ENCODE measurements at places on chromosomes 7 and 10.
A peak's percentile ranks its signal among the peaks of the same experiment; 100 is the strongest.

DNA sequence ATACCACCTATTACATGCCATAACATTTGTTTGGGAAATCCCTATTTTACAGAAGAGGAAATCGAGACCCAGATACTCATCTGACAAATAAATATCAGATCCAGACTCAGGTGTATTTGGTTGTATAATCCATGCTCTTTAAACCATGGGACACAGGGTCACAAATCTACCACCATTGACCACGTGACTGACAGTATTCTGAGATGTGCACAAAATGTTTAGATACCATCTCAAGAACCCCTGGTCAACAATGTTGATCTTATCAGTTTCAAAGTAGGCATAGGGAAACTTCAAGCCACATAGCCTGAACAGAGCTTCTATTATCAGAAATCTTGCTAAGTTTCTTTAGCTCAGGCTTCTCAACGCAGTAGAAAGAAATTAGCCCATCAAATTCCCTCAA, 93.6 kb downstream of the ICA1 start:
- H3K4me1 ChIP-seq, result no peaks in the 10 kb centered on the region
- H3K36me3 ChIP-seq, result no peaks in the 10 kb centered on the region
- H3K27ac ChIP-seq, result no peak overlapping the region

DNA sequence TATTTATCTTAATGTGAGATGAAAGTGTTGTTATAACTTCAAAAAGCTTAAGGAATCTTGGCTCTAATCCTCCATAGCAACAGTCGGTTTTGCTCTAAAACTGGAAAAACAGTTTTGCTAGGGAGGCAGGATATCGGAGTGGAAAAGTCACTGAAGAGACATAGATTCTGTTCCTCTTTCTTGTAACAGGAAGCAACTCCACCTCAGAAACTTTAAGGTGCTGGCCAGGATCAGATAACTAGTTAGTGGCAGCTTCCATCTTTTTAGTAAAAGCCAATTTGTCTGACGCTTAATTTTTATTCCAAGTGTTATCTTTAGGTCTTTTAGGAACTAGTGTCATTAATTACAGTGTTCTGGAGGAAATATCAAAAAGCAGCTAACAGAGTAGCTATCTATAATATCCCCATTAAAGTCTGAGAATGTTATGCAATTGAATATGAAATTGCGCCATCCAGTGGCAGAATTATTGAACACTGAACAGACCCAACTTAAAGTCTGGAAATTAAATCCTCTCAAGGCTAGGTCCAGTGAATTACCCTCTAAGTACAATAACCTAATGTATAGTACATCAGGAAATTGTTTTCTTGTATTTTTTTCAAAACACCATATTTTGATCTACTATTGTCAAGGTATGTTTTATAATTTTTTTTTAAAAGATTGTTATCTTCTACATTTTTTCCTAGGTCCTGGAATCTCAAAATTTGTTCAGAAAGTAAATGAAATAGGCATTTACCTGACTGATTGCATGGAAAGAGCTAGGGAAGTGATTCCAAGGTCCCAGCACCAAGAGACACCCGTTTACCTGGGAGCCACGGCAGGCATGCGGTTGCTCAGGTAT, 65.9 kb upstream of the CC2D2B start:
- no peaks in the 10 kb centered on the region for H3K36me3 ChIP-seq
- peak; percentile 66 for DNase-seq
- peaks cover 3% of the 10 kb centered on the region for H3K4me1 ChIP-seq
- H3K4me3 ChIP-seq, result no peak overlapping the region

- peak overlapping the region; percentile 1 for H3K4me3 ChIP-seq
- H3K36me3 ChIP-seq, result no peaks in the 10 kb centered on the region
- DNase-seq, result peak; percentile 98
- H3K4me1 ChIP-seq, result peaks cover 7% of the 10 kb centered on the region
- H3K27me3 ChIP-seq, result no peaks in the 10 kb centered on the region
- peak overlapping the region; percentile 47 for H3K27ac ChIP-seq
Observed at GRCh38 chr7:41096917-41097316, 606.0 kb downstream of the INHBA start.

GRCh38 chr7:93046641-93047040, 71.1 kb downstream of the SAMD9 start:
- DNase-seq, result no peak
- peaks cover 9% of the 10 kb centered on the region for H3K4me1 ChIP-seq
- peak overlapping the region; percentile 4 for H3K27ac ChIP-seq
- H3K27me3 ChIP-seq, result no peaks in the 10 kb centered on the region
- H3K36me3 ChIP-seq, result no peaks in the 10 kb centered on the region
- no peak overlapping the region for H3K4me3 ChIP-seq

GRCh38 chr10:31418481-31418880, 99.5 kb downstream of the ZEB1 start:
- H3K27me3 ChIP-seq, result no peaks in the 10 kb centered on the region
- H3K36me3 ChIP-seq, result 0 out of 2 replicates have a peak, but pooled peaks cover 2% of the 10 kb centered on the region
- H3K27ac ChIP-seq, result no peak overlapping the region
- H3K4me1 ChIP-seq, result peaks cover 7% of the 10 kb centered on the region

GRCh38 chr10:6446711-6447110, 133.4 kb downstream of the PRKCQ start:
- peaks cover 2% of the 10 kb centered on the region for H3K27me3 ChIP-seq
- H3K4me1 ChIP-seq, result no peaks in the 10 kb centered on the region
- DNase-seq, result no peak
- H3K36me3 ChIP-seq, result no peaks in the 10 kb centered on the region

- peaks cover 48% of the 10 kb centered on the region for H3K4me1 ChIP-seq
- DNase-seq, result peak; percentile 96
- peaks cover 53% of the 10 kb centered on the region for H3K36me3 ChIP-seq
- peak overlapping the region; percentile 97 for H3K27ac ChIP-seq
Observed at GRCh38 chr7:130891254-130892094, 157.5 kb upstream of the KLF14 start.
